Activated T-helper 9 cell treated with anti-CD3 and anti-CD28 coated beads, Interleukin-2, amount 50 U/mL, for 16 hours (primary cell): ENCODE measurements at places on chromosomes 13 and 19.
A peak's percentile ranks its signal among the peaks of the same experiment; 100 is the strongest.

DNA sequence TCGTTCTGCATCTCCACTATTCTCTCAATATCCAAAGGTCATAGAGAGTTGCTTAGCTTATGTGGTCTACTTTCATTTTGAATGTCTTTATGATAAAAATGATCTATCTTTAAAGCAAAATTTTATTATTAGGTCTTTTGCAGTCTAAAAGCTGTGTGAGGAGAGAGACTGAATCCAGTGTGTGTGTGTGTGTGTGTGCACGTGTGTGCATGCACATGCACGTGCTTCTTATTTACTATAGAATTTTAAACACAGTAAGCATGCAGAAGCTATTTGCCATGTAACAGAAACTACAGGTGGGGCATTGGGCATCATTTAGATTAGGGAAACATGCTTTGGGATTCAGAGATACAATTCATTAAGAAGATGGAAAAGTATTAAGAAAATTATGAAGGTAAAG, 136.0 kb upstream of the SPRY2 start:
- no peak for DNase-seq

- no peak for DNase-seq
Measured at GRCh38 chr19:54481326-54481930, 8.3 kb upstream of the CDC42EP5 start.

DNA sequence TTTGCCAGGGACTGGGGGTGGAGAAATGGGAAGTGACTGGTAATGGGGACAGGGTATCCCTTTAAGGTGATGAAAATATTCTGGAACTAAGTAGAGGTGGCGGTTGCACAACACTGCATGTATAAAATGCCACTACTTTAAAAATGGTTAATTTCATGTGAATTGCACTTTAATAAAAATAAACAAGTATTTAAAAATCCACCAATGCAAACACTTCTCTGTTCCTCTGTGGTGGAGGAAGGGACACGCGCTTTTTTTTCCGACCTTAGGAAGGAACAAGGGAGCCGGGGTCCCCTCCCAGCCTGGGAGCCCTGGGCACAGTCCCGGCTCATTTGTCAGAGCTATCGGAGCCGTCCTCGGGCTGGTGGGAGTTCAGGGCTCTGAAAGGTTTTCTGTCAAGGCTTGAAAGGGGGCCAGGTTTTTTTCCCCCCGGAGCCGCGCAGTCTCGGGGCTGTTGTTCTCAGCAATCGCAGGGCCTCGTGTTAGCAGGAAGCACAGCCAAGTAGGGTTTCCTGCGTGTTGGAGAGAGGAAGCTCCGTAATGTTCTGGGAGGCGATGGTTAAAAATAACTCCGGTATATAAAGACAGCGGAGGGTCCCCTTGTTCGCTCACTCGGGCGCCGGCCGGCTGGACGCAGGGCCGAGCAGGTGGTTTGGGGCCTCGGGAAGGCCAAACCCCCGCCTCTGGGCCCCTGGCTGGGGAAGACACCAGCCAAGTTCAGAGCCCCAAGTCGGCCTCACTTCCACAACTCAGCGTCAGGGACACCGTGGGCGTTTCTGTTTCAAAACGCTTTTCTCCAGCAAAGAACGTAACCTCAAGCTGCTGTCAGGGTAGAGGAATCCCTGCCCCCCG, 41.2 kb upstream of the KLF2 start:
- peak; percentile 51 for DNase-seq

DNA sequence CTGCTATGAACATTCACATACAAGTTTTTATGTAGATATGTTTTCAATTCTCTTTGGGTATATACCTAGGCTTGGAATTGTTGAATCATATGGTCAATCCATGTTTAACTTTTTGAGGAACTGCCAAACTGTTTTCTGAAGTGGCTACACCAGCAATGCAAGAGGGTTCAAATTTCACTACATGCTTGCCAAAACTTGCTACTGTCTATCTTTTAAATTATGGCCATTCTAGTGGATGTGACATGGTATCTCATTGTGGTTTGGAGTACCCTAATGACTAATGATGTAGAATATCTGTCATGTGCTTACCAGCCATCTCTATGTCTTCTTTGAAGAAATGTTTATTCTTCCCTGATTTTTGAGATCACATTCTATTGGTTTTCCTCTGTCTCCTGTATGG, 860.3 kb downstream of the DIAPH3 start:
- no peak for DNase-seq

DNA sequence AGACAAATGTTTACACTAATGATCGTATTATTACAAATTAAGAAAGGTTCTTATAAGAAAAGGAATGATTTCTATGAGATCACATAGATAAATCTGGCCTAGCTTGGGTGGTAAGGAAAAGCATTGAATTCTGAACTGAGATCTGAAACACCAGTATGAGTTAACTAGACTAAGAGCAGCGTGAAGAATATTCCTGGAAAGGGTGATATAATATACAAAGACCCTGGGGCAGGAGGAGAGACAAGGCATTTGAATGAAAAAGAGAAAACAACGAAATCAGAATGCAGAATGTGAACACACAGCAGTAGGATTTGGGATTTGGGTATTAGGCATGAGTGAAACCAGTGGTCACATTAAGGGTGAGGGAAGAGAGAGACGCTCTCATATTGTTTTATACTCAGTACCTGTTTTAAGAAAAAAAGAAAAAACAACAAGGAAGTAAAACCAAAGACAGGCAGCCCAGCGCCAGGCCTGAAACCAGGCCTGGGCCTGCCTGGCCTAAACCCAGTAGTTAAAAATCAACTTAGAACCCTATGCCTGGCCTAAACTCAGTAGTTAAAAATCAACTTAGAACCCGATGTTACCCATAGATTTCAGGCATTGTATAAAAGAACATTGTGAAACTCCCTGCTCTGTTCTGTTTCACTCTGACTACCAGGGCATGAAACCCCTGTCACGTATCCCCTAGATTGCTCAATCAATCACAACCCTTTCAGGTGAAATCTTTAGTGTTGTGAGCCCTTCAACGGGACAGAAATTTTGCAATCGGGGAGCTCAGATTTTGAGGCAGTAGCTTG, 287.1 kb downstream of the ITGBL1 start:
- no peak for DNase-seq

- peak; percentile 24 for DNase-seq
Measured at GRCh38 chr19:10501971-10502523, 1.1 kb downstream of the KEAP1 start.

DNA sequence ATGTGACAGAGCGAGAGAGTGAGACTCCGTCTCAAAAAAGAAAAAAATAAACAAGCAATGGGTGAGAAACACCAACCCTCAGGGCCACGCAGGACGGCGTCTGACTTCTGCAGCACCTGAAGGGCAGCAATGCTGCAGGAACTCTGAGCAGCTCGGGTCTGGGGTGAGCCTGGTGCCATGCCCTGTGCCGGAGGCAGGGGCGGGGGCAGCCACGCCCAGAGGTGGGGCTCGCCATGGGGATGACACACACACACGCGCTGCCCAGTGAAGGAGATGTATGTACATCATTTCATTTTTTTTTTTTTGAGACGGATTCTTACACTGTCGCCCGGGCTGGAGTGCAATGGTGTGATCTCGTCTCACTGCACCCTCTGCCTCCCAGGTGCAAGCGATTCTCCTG, 24.3 kb downstream of the GPX4 start:
- no peak for DNase-seq

DNA sequence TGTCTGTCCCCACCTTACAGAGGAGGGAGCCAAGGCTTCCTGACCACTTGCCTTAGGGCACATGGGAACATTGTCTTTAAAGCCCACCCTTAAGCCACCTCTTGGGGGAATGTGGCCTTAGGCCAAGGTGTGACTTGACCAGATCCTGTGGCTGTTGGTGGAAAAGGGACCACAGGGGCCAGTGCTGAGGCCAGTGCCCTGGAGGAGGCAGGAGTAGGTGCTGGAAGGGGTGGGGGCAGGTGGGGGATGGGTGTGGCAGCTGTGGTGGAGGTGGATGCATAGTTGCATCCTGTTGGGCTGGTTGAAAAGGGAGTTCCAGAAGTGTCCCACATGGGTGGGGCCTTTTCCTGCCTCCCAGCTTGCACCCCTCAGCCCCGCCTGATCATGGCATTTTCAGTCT, 44.8 kb downstream of the DNM2 start:
- no peak for DNase-seq

- no peak for DNase-seq
Measured at GRCh38 chr13:58804832-58805231, 1173.3 kb downstream of the PCDH17 start.

DNA sequence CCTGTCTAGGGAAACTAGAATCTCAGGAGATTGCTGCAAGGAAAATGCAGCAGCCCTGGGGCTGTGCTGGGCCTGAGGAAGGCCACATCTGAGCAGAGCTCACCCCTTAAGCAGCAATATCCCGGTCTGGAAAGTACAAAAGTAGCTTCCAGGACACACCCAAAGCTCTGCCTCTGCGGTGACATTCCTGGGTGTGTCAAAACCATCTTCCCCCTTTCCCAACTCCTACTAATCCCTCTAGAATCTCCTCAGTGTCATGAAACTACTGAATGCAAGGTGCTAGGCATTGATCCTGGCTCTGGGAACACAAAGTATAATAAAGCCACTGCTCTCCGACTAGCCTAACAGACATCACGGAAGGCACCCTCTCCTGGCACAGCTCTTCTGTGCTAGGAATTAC, 5.0 kb downstream of the PBX4 start:
- no peak for DNase-seq

- no peak for DNase-seq
Measured at GRCh38 chr19:33290956-33291622, 11.2 kb downstream of the CEBPA start.

DNA sequence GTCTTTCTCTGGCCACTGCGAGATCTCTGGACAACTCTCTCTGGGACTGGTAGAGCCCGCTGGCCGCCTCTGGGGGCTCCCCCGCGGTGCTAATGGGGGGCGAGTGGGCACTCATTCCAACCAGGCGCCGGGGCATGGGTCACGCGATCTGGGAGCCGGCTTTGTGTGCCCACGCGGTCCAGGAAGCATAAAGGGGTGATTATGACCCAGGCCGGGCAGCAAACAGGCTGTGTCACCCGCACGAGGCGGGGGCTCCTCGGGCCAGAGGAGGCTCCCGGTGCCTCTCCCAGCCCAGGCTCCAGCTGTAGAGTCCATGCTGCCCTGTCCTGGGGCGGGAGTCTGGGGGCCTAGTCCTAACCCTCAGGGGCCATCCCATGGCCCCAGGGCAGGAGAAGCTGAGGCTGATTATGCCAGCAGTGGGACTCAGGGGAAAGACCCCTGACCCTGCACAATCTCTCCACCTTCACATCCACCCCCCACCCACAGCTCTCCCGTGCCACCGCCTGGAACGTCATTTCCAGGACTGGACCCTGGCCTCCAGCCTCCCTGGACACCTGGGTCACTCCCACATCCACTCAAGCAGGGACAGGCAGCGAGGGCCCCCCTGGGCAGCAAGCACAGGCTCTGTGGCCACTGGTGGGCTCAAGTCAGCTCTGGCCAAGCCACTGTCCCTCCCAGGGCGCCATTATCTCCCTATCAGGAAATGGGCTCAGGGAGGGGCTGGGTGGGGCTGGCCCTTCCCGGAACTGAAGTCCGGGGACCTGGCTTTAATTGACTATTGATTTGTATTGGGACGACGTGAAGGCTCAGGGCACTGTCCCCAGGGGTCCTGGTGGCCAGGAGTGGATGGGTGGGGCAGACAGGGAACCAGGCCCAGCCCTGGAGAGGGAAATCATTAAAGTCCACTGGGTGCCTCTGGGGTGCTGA, 50.0 kb downstream of the PTPRS start:
- no peak for DNase-seq

GRCh38 chr13:89027694-89028306, 1356.6 kb downstream of the SLITRK5 start:
- DNase-seq = no peak

- no peak for DNase-seq
Measured at GRCh38 chr13:41411522-41411921, 45.8 kb upstream of the RGCC start.

DNA sequence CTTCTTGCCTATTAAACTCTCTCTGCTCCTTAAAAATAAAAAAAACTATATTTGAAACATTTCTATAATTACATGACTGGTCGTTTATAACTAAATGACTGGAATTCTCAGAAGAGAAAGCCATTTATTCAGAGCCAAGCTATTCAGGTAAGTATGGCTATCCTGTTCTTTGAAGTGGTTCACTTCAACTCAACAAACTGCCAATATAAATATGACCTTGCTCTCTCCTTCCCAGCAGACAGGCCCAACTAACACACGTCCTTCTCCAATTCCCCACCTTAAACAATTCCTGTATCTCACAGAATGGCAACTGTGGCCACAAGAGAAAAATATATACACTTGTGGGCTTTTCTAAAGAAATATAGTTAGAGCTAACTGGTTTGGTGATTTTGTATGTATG, 153.9 kb downstream of the MIPEP start:
- no peak for DNase-seq

DNA sequence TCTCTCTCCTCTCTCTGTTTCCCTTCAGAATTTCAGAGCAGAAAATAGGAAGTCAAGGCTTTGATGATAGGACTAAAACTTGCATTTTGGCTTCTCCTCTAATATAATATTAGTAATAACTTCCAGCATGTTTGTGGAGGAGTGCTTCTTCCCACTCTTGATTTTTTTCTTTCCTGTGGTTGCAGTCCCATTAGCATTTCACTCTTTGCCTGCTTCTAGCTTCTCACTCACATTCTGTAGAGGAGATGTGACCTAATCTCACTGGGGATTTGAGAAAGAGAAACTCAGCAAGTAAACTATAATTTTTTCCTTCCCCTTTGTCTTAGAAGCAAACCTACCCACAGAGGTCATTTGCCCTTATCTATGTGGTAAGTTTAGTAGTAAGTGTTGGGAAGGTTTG, 169.4 kb upstream of the HTR2A start:
- no peak for DNase-seq

DNA sequence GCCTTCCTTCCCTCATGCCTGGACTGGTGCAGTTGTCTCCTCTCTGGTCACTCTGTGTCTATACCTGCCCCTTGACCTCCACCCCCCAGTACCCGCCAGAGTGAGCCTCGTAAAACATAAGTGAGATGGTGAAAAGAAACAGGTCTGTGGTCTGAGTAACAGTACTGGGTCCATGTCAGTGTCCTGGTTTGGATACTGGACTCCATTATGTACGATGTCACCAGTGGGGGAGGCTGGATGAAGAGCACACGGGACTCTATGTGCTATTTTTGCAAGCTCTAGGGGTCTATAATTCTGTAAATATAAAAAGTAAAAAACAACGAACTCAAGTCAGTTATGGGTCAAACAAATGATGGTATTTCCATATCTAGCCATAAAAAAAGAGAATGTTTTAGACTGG, 14.4 kb downstream of the MYBPC2 start:
- DNase-seq = no peak

DNA sequence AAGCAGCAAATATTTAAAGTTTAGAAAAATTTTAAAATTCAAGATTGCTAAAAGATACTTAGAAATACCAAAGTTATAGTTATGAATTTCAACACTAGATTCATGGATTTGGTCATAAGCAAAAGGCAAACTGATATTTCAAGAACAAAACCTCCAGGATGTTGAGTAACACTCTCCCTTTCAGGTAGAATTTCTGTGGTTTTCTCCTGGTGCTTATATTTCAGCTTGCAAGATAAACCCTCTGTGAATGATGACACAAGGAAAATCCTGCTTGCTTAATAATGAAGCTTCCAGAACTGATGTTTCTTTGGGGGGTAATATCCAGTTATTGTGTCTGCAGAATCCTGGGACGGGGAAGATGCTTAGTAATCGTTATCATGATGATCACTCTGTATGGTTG, 320.3 kb upstream of the EDNRB start:
- no peak for DNase-seq

- DNase-seq = no peak
Measured at GRCh38 chr13:100825557-100825956, 151.0 kb upstream of the TMTC4 start.
